ENCODE measurements at places on chromosomes 12 and 14. TPM values are rescaled to one million over a fixed set of nuclear protein-coding genes. Genes with fewer than 3 reads are reported as not detected.
A peak's percentile ranks its signal among the peaks of the same experiment; 100 is the strongest.

GRCh38 chr12:13211859-13212664 is 15.5 kb downstream of the EMP1 start:
- DNase-seq, result peak; percentile 76

GRCh38 chr12:129571901-129572494 is 331.8 kb downstream of the TMEM132D start:
- DNase-seq, result no peak

DNA sequence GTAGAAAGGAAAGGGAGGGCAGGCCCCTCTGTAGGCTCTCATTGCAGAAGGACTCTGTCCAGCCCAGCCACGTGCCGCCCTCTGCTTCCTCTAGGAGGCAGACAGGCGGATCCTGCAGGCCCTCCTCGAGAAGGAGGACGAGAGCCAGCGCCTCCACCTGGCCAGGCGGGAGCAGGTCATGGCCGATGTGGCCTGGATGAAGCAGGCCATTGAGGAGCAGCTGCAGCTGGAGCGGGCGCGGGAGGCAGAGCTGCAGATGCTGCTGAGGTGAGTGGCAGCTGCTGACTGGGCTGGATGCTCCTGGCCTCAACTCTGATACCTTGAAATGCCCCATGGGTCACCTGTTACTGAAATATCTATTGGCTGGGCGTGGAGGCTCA is 10.9 kb downstream of the TCHP start:
- DNase-seq, result no peak

GRCh38 chr14:22996768-22997654 is 12.9 kb downstream of the C14orf93 start:
- no peak for DNase-seq

GRCh38 chr14:71651228-71651627 is 281.0 kb upstream of the RGS6 start:
- DNase-seq, result no peak

- DNase-seq, result no peak
Observed at GRCh38 chr12:10178821-10179220, at the start of gene TMEM52B. Gene TMEM52B (plus strand): TSS chr12:10179032. CDS start chr12:10179575, 543 bp downstream.

DNA sequence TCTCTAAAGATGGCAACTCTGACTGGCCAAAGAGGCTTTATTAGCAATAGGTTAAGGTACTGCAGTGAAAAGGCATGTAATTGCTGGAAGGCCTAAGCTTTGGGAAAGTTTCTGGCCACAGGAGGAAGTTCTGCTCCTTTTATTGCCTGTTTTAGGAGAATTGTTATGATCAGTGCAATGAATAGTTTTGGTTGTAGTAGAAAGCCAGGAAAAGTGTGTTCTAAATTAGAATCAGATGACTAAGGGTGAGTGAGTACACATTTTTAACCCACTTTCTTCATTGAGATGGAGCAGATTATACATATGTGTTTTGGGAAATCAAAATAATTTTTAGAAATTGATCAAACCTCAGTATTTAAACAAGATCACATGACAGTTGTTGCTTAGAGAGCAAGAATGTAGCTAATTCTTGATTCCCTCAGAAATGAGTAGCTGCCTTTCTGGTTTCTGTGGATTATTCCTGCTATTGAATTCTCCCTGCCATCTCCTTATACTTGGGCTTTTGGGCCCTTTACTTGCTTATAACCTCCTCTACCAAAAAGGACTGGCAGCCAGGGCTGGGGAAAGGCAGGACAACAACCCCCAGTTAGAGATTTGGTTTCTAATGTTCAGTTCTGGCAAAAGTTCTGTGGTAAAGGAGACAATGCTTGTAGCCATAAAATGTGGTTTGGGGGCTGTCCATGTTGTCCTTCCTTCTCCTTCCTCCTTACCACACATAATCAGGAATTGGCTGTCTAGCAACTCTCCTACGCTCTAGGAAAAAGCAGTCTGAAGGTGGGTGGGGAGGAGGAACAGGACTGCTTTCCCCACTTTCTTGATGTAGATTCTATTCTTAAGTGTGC is 217.1 kb downstream of the SLC38A4 start:
- DNase-seq, result no peak

The GNPNAT1 gene
- total RNA-seq, result 14.7 TPM

- DNase-seq, result no peak
Observed at GRCh38 chr12:79223210-79223609, 358.6 kb downstream of the SYT1 start.

The APAF1 gene
- total RNA-seq, result 28.6 TPM

DNA sequence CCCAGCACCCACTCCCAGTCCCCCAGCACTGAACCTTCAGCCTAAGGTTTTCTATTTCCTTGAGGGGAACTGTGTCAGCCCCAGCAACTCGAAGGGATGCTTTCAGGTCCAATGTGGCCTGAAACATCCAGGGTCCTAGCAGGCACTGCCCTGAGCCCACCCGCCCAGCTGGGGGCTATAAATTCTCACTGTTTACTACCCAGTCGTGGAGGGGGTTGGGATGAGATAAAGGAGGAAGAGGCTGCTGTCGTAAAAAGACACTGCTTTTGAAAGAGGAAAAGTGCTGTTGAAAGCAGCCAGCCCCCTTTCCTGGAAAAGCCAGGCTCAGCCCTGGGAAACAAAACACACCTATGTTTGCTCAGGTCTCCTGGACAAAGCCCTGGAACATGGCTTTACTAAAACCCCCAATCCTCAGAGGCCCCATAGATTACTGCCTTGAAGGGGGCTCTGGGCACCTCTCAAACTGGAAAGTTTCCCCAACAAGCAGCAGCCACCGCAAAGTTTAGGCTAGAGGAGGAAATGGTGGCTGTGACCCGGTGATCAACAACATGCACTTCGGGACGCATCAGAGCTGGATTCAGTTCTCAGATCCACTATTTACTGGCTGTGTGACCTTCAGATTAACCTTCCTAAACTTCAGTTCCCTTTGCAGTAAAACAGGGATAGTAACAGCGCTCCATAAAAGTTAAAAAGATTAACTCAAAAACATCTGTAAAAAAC is 51.0 kb downstream of the ACTN1 start:
- DNase-seq, result peak; percentile 30

The PALS1 gene
- total RNA-seq, result 12.4 TPM

- no peak for DNase-seq
Observed at GRCh38 chr14:105880616-105881015, 354.2 kb downstream of the TMEM121 start.

The PLA2G1B gene
- not detected for total RNA-seq

DNA sequence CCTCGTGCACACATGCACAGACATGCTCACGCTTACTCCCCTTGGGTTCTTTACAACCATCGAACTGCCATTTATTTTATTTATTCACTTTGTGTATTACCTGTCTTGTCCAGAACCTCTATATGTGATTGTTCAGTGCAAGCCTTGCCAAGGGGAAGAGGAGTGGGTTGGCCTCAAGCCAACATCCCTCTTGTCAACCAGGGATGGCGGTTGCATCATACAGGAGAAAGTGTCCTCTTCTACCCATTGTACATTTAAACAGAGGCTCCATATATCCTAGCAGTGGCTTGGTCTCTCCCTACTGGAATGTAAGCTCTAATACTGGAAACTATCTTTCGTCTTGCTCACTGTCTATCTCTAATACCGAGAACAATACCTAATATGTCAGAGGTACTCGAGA is 108.4 kb downstream of the C12orf42 start:
- DNase-seq, result no peak

The POLE gene
- total RNA-seq, result 63.4 TPM

DNA sequence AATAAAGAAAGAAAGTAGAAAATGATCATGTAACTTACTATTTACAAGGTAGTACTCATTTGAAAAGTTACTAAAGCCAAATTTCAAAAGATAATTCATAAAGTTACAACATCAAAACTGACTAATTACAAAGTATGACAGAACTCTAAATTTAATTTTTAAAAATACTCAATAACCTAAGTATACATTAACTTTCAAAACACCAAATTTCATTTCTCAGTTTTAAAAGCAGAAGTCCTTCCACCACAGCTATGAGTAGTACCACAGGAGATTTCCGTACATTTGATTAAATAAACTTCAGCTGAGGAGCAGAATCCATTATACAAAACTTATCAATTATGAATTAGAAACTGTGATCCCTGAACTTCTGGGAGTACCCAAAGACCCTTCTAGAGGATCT is 100.8 kb upstream of the BBS10 start:
- no peak for DNase-seq

The APOF gene
- not detected for total RNA-seq

GRCh38 chr12:122874081-122874480 is 21.8 kb downstream of the VPS37B start:
- peak; percentile 50 for DNase-seq

DNA sequence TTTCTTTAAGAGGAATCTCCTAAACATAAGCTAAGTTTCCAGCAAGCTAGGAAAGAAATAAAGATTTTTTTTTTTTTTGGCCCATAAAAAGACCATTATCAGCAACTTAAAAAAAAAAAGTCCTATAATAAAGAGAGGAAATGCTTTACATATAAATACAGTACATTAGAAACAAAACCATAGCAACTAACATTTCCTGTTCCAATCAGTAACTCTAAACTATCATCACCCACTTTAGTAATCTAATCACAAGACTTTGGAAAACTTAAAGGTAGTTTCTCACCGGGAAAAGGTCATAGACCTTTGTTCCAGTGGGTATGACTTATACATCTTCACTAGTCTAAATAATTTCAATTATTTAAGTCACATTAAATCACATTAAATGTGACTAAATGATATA is 11.1 kb downstream of the SPTSSA start:
- DNase-seq, result no peak

- DNase-seq, result no peak
Observed at GRCh38 chr12:50249464-50250182, 33.7 kb downstream of the LIMA1 start.

GRCh38 chr12:121516437-121517011 is 64.3 kb downstream of the KDM2B start:
- no peak for DNase-seq

- DNase-seq, result no peak
Observed at GRCh38 chr14:93395231-93395630, 35.5 kb upstream of the UNC79 start.

DNA sequence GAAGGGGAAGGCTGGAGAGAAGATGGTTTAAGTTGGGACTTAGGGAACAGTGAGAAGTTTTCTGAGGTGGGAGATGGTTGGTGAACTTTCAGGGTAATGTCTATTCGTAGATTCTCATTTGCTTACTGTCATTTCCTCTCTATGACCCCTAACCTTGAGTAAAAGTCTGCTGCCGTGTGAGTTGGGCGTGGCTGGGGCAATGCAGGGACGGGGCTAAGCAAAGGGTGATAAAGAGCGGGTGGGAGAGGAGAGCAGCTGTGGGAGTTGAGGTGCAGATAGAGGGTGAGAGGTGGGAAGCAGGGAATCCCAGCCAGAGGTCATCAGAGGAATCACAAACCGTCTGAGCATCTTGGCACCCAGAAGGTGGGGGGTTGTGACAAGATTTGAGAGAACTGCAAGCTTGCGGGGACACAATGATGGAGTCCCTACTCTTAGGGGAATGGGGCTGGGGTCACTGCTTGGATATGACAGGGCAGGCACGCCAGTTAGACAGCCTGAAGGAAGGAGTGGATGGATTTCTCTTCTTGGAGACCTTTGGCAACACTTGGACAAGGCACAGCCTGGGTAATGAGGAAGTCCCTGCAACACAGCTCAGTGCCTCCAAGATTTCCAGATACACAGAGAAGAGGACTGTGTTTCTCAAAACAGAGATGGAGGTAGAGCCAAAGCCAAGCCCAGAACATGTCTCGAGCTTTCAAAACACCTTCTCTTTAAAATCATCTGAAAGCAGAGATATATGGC is 45.9 kb upstream of the CTDSP2 start:
- DNase-seq, result no peak

GRCh38 chr12:115466076-115466475 is 782.1 kb upstream of the TBX3 start:
- DNase-seq, result no peak

The SLC2A14 gene
- total RNA-seq, result 4.3 TPM

The BDKRB2 gene
- not detected for total RNA-seq

DNA sequence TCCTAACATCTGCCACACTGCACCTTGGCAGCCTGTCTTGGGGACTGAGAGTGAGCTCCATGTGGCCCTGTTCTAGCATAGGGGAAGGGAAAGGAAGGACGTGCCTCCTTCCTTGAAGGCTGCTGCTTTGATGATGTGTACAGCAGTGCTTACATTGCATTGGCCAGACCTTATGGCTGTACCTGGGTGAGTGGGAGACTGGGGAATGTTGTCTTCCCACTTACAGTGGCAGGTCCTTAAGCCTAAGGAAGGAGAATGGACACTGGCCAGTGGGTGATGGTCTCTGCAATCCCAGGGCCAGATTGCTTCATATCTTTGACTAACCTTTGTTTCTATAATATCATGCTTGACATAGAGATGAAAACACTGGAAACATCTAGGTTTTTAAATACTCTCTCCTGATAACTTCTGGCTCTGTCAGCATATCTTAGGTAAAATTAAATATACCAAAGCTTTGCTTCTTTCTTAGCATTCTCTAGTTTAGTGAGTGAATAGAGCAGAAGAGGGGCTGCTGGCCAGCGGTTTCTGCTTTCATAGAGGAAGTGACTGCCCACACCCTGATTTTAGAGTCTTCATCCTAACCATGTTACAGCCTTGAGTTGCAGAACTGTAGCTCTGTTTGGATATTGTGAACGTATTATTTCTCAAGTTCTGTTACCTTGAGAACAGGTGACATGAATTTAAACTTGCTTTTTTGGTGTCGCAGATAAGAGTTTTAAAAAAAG is 27.2 kb downstream of the KLC1 start:
- DNase-seq, result no peak

The CLEC4D gene
- 0.45 TPM for total RNA-seq

The CNTN1 gene
- total RNA-seq, result not detected

The LRRIQ1 gene
- total RNA-seq, result not detected

Data from naive thymus-derived CD4-positive, alpha-beta T cell (primary cell).